ENCODE measurements at places on chromosomes 7 and 10. TPM values are rescaled to one million over a fixed set of nuclear protein-coding genes. Genes with fewer than 3 reads are reported as not detected.

- peaks cover 3% of the 10 kb centered on the region for H3K27me3 ChIP-seq
- H3K4me1 ChIP-seq = no peaks in the 10 kb centered on the region
- H3K4me3 ChIP-seq = no peak overlapping the region
These were observed 51.5 kb upstream of the MKLN1 start for GRCh38 chr7:131276190-131276589.

DNA sequence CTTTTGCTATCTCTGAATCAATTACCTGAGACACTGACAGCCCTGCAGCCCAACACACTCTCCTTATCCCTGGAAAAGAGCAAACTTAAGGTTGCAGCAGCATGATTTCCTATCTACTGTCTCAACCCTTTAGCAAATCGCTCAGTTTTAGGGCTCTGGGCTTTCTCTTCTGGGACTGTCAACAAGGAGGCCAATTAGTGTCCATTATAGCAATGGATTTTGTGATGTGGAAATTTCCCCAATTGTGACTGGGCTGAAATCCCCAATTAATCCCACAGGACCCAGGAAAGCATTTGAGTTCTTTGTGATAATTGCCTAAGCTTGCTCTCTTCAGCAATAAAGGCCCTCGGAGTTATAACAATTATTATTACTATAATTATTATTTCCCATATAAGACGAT, 197.0 kb downstream of the ZNF438 start:
- no peak for DNase-seq
- no peaks in the 10 kb centered on the region for H3K4me1 ChIP-seq
- H3K27me3 ChIP-seq = no peaks in the 10 kb centered on the region
- no peaks in the 10 kb centered on the region for H3K36me3 ChIP-seq
- no peak overlapping the region for H3K4me3 ChIP-seq

- peaks cover 18% of the 10 kb centered on the region for H3K4me1 ChIP-seq
- H3K27me3 ChIP-seq = peaks cover 16% of the 10 kb centered on the region
- no peak overlapping the region for H3K4me3 ChIP-seq
- peaks cover 6% of the 10 kb centered on the region for H3K36me3 ChIP-seq
These were observed 256.1 kb upstream of the C7orf33 start for GRCh38 chr7:148334441-148334956.

- peaks cover 3% of the 10 kb centered on the region for H3K27me3 ChIP-seq
- no peak overlapping the region for H3K4me3 ChIP-seq
- H3K27ac ChIP-seq = no peak overlapping the region
- no peaks in the 10 kb centered on the region for H3K4me1 ChIP-seq
- no peaks in the 10 kb centered on the region for H3K36me3 ChIP-seq
These were observed 234.5 kb downstream of the SORCS3 start for GRCh38 chr10:104875561-104875960.

DNA sequence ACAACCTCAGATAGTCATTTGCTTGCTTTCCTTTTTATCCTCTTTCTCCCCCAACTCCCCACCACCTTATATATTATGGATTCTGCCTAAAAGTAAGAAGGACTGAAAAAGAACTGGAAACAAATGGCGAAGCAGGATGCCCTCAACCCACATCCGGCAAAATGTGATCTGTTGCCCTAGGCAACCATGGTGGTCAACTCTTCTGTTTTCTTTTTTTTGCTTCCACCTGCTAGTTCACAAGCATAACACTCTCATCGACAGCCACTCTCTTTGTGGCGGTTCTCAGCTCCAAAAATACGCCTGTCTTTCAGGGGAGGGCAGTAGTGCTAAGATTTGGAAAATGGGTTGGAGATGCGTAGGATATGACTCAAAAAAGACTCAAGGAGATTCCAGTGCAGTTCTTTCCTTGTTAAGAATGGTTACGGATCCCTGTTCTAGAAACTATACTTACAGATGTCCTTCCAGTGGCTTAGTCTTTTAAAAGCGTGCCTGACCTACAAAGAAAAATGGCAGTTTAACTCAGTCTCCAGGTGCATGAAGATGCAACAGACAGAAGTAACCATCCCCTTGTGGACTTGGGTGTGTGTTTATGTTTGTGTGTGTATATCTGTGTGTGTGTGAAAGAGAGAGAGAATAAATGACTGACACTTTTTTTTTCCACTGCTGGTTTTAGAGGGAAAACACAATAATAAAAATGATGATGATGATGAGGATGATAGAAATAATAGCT, 10.7 kb downstream of the APBB1IP start:
- H3K4me1 ChIP-seq = peaks cover 96% of the 10 kb centered on the region
- DNase-seq = peak; percentile 91
- peaks cover 8% of the 10 kb centered on the region for H3K27me3 ChIP-seq

DNA sequence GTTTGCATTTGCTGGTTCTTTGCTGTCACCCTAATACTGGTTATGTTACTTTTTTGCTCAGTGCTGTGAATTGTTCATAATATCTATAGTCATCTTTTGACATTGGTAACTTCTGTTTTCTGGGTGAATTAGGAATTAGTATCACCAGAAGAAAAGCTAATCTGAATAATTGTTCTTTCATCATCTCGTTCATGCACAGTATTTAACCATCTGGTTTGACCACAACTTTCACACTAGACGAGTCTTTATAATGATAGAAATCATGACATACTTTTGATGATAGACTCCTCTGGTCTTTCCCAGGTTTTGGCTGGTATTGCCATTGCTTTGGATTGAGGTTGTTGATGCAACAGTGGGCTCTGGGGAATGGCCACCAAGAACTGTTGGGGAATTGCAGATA, 25.1 kb downstream of the SGPL1 start:
- no peak overlapping the region for H3K27ac ChIP-seq
- no peak overlapping the region for H3K4me3 ChIP-seq
- H3K36me3 ChIP-seq = peaks cover 29% of the 10 kb centered on the region
- no peak for DNase-seq
- H3K4me1 ChIP-seq = peaks cover 19% of the 10 kb centered on the region

DNA sequence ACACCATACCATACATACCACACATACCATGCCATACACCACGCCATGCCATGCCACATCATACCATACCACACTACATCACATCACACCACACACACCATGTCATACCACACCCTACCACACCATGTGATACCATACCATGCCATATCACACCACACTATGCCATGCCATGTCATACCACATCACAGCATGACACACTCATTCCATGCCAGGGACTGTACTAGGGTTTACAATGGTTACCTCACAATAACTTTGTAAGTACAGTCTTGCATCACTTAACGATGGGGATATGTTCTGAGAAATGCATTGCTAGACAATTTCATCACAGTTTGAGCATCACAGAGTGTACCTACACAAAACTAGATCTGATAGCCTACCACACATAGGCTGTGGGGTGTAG, 14.5 kb downstream of the PYROXD2 start:
- peaks cover 15% of the 10 kb centered on the region for H3K36me3 ChIP-seq
- peaks cover 3% of the 10 kb centered on the region for H3K4me1 ChIP-seq
- H3K27ac ChIP-seq = no peak overlapping the region
- peaks cover 2% of the 10 kb centered on the region for H3K27me3 ChIP-seq

GRCh38 chr7:155750255-155751125, 61.8 kb downstream of the SHH start:
- H3K27ac ChIP-seq = peak overlapping the region; percentile 34
- peaks cover 86% of the 10 kb centered on the region for H3K4me1 ChIP-seq

- no peaks in the 10 kb centered on the region for H3K4me1 ChIP-seq
- peaks cover 4% of the 10 kb centered on the region for H3K36me3 ChIP-seq
- H3K27me3 ChIP-seq = peaks cover 2% of the 10 kb centered on the region
- no peak overlapping the region for H3K27ac ChIP-seq
These were observed 286.4 kb downstream of the PTPRN2 start for GRCh38 chr7:158301207-158301606.

GRCh38 chr7:143882604-143883078, 19.3 kb downstream of the TCAF1 start:
- H3K27me3 ChIP-seq = peaks cover 12% of the 10 kb centered on the region
- peaks cover 35% of the 10 kb centered on the region for H3K4me1 ChIP-seq
- no peak for DNase-seq
- no peaks in the 10 kb centered on the region for H3K36me3 ChIP-seq

DNA sequence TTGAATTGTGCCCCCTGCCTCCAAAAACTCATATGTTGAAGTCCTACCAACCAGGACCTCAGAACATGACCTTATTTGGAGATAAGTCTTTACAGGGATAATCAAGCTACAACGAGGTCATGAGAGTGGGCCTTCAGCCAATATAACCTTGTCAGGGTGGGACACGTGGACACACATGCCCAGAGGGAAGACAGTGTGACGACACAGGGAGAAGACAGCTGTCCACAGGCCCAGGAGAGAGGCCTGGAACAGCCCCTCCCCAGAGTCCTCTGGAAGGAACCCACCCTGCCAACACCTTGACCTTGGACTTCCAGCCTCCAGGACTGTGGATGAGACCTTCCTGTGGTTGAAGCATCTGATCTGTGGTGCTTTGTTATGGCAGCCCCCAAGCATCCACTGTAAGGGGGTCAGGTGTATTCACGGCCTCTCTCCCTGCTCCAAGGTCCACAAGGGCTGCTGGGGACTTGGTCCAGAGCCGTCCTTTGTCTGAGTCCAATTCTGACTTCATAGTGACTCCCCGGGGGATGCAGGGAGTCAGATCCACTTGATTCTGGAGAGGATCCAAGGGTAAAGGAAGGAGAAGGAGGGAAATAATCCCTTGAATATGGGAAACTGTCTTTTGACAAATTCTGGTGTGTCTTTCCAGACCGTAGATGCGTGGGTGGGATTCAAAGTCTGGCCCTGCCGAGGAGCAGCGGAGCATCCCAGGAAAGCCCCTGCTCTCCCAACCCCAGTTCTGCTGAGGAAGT, 7.0 kb downstream of the CALML3 start:
- DNase-seq = no peak
- no peaks in the 10 kb centered on the region for H3K36me3 ChIP-seq
- no peaks in the 10 kb centered on the region for H3K4me1 ChIP-seq
- H3K4me3 ChIP-seq = no peak overlapping the region
- H3K27ac ChIP-seq = no peak overlapping the region

DNA sequence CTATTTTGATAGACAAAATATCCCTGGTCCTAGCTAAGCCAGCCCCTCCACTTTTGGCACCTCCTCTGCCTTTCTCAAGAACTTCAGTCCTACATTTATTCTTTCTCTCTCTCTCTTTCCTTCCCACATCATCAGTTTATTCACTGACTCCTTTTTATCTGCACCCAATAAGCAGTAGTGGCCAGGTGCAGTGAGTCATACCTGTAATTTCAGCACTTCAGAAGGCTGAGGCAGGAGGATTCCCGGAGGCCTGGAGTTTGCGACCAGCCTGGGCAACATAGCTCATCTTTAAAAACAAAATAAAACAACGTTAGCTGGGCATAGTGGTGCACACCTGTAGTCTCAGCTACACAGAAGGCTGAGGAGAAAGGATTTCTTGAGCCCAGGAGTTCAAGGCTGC, 19.4 kb upstream of the NRP1 start:
- H3K4me1 ChIP-seq = no peaks in the 10 kb centered on the region
- peaks cover 6% of the 10 kb centered on the region for H3K27me3 ChIP-seq
- no peaks in the 10 kb centered on the region for H3K36me3 ChIP-seq
- no peak for DNase-seq
- H3K4me3 ChIP-seq = no peak overlapping the region

DNA sequence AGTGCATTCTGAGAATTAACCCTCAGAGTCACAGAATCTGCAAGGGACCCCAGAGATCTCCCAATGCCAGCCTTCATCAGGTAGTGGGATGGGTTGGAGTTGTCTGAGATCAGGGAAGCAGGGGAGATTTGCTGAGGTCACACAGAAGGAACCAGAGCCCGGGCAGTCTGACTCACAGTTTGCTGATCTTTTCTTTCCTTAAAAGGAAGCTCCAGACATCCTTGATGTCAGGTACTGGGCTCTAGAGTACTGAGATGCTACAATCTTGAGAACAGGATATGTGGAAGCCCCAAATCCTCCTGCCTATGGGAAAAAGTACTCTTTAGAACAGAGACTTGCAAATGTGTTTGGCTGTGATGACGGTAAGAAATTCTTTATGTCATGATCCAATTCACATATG, 706 bp downstream of the TBATA start:
- H3K27me3 ChIP-seq = no peaks in the 10 kb centered on the region
- peaks cover 39% of the 10 kb centered on the region for H3K4me1 ChIP-seq
- H3K36me3 ChIP-seq = no peaks in the 10 kb centered on the region

- no peaks in the 10 kb centered on the region for H3K4me1 ChIP-seq
- no peak for DNase-seq
- no peak overlapping the region for H3K27ac ChIP-seq
- no peak overlapping the region for H3K4me3 ChIP-seq
These were observed 97.8 kb downstream of the SLC37A3 start for GRCh38 chr7:140300243-140301136.

GRCh38 chr7:1813394-1814088, 143.5 kb downstream of the ELFN1 start:
- DNase-seq = no peak
- H3K27me3 ChIP-seq = no peaks in the 10 kb centered on the region
- H3K36me3 ChIP-seq = peaks cover 3% of the 10 kb centered on the region
- H3K27ac ChIP-seq = no peak overlapping the region
- H3K4me3 ChIP-seq = no peak overlapping the region

The PAPOLB gene
- polyA plus RNA-seq = not detected

The AGAP9 gene
- not detected for polyA plus RNA-seq

The PLPP4 gene
- polyA plus RNA-seq = not detected

The SEM1 gene
- polyA plus RNA-seq = 134 TPM

The ZNF37A gene
- 5.1 TPM for polyA plus RNA-seq

The LRGUK gene
- polyA plus RNA-seq = not detected

The SLC12A9 gene
- polyA plus RNA-seq = 4.7 TPM

The KIAA1217 gene
- not detected for polyA plus RNA-seq

The FAM171A1 gene
- 2.4 TPM for polyA plus RNA-seq
